ENCODE measurements at places on chromosomes 3 and 15. TPM values are rescaled to one million over a fixed set of nuclear protein-coding genes. Genes with fewer than 3 reads are reported as not detected.

- H3K36me3 ChIP-seq, result peaks cover 3% of the 10 kb centered on the region
- H3K27ac ChIP-seq, result no peak overlapping the region
- DNase-seq, result no peak
- peaks cover 26% of the 10 kb centered on the region for H3K4me1 ChIP-seq
Measured at GRCh38 chr15:49131403-49131802, 24.0 kb downstream of the COPS2 start.

DNA sequence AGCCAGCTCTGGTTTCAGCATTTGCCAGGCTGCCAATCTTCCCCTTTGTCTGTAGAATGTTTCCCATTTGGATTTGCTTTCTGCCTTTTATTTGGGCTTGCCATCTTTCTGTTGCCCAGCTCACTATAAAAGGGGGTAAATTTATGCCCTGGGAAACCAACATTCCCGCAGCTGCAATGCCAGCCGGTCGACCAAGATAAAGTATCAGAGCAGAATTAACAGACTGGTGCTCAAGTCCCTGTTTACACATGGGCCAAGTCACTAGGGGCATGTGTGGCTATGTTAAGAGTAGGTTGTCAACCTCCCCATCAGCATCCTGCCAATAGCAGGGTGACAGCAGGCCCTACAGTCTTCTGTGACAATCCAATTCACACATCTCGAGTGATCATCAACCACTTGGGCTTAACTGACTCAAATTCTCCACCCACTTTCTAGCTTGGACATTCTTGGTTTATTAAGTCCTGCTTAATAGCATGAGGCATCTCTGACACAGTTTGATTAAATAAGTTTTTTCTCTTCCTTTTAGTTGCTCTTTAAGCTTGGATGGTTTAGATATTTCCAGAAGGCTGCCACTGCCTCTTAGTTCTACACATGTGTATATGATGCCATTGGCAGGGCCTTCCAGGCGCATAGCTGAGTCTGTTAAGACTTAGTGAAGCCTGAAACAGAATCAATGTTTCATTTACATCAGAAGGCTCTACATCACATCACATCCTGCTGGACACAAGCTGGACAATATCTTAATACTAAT lies 24.1 kb upstream of the VEPH1 start:
- no peaks in the 10 kb centered on the region for H3K27me3 ChIP-seq
- H3K4me3 ChIP-seq, result no peak overlapping the region
- H3K4me1 ChIP-seq, result peaks cover 52% of the 10 kb centered on the region
- no peak for DNase-seq

GRCh38 chr15:54820811-54821210 lies 375.9 kb downstream of the RSL24D1 start:
- no peak for DNase-seq
- H3K27ac ChIP-seq, result no peak overlapping the region
- H3K27me3 ChIP-seq, result no peaks in the 10 kb centered on the region
- no peaks in the 10 kb centered on the region for H3K36me3 ChIP-seq
- H3K4me3 ChIP-seq, result no peak overlapping the region

DNA sequence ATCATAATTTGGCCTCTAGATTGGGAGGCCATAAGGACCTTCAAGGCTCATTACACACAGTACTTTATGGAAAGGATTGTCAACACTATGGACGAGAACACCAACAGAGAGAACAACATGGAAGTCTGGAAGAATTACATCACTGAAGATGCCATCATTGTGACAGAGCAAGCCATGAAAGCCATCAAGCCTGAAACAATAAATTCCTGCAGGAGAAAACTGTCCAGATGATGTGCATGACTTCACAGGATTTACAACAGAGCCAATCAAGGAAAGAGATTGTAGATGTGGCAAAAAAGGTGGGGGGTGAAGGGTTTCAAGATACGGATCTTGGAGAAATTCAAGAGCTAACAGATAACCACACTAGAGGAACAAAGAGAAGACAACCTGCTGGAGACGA lies 15.9 kb downstream of the IL17RB start:
- no peaks in the 10 kb centered on the region for H3K27me3 ChIP-seq
- H3K27ac ChIP-seq, result no peak overlapping the region
- no peaks in the 10 kb centered on the region for H3K4me1 ChIP-seq
- DNase-seq, result no peak

- H3K36me3 ChIP-seq, result no peaks in the 10 kb centered on the region
- peaks cover 3% of the 10 kb centered on the region for H3K27me3 ChIP-seq
- H3K27ac ChIP-seq, result no peak overlapping the region
- DNase-seq, result no peak
- H3K4me3 ChIP-seq, result no peak overlapping the region
Measured at GRCh38 chr3:124360155-124360554, 368.2 kb upstream of the ROPN1 start.

- H3K4me3 ChIP-seq, result no peak overlapping the region
- H3K36me3 ChIP-seq, result no peaks in the 10 kb centered on the region
- DNase-seq, result no peak
- H3K27ac ChIP-seq, result no peak overlapping the region
- no peaks in the 10 kb centered on the region for H3K27me3 ChIP-seq
Measured at GRCh38 chr3:150384296-150385212, 23.5 kb upstream of the TSC22D2 start.

DNA sequence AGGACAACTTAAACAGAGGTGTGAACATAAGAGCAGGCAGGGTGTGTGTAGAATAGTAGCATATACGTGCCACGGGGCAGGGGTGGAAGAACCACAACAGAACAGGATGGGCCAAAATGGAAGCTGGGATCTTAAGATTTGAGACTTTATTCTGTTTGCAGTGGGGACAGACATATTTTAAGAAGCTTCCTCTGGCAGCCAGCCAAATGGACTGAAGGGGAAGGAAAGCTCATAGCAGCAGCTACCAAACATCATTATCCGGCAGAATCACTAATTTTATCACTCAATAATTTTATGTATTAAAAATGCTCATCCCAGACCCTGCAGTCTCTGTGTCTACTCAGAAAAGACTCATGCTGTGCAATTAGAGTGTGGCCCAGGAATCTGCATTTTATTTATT lies 130.9 kb upstream of the CTDSPL start:
- DNase-seq, result no peak
- peaks cover 8% of the 10 kb centered on the region for H3K27me3 ChIP-seq
- no peak overlapping the region for H3K4me3 ChIP-seq
- H3K27ac ChIP-seq, result no peak overlapping the region
- no peaks in the 10 kb centered on the region for H3K36me3 ChIP-seq
- H3K4me1 ChIP-seq, result peaks cover 2% of the 10 kb centered on the region

- H3K4me1 ChIP-seq, result no peaks in the 10 kb centered on the region
- no peak overlapping the region for H3K27ac ChIP-seq
- H3K27me3 ChIP-seq, result no peaks in the 10 kb centered on the region
Measured at GRCh38 chr3:97259263-97259662, 444.9 kb downstream of the EPHA6 start.

- no peaks in the 10 kb centered on the region for H3K36me3 ChIP-seq
- H3K27me3 ChIP-seq, result peaks cover 4% of the 10 kb centered on the region
- DNase-seq, result no peak
Measured at GRCh38 chr3:196218155-196218712, 1.9 kb downstream of the SLC51A start.

GRCh38 chr3:172622916-172623700 lies 87.8 kb downstream of the NCEH1 start:
- H3K36me3 ChIP-seq, result no peaks in the 10 kb centered on the region
- peak; percentile 88 for DNase-seq
- H3K4me3 ChIP-seq, result peak overlapping the region; percentile 26
- H3K27me3 ChIP-seq, result no peaks in the 10 kb centered on the region
- peak overlapping the region; percentile 42 for H3K27ac ChIP-seq

- peaks cover 14% of the 10 kb centered on the region for H3K4me1 ChIP-seq
- H3K27ac ChIP-seq, result peak overlapping the region; percentile 47
- DNase-seq, result peak; percentile 39
- H3K27me3 ChIP-seq, result no peaks in the 10 kb centered on the region
- no peak overlapping the region for H3K4me3 ChIP-seq
Measured at GRCh38 chr3:105401691-105402149, 35.0 kb downstream of the ALCAM start.

- no peaks in the 10 kb centered on the region for H3K36me3 ChIP-seq
- H3K27me3 ChIP-seq, result no peaks in the 10 kb centered on the region
- DNase-seq, result no peak
- no peak overlapping the region for H3K27ac ChIP-seq
- peaks cover 19% of the 10 kb centered on the region for H3K4me1 ChIP-seq
- H3K4me3 ChIP-seq, result no peak overlapping the region
Measured at GRCh38 chr3:120421926-120422325, 28.9 kb downstream of the FSTL1 start.

GRCh38 chr3:116056280-116056679 lies 389.0 kb downstream of the LSAMP start:
- no peaks in the 10 kb centered on the region for H3K27me3 ChIP-seq
- no peak overlapping the region for H3K4me3 ChIP-seq
- no peaks in the 10 kb centered on the region for H3K36me3 ChIP-seq
- peaks cover 4% of the 10 kb centered on the region for H3K4me1 ChIP-seq
- no peak overlapping the region for H3K27ac ChIP-seq

GRCh38 chr3:58048301-58048700 lies 40.1 kb downstream of the FLNB start:
- no peaks in the 10 kb centered on the region for H3K27me3 ChIP-seq
- H3K27ac ChIP-seq, result peak overlapping the region; percentile 98
- peak; percentile 93 for DNase-seq

DNA sequence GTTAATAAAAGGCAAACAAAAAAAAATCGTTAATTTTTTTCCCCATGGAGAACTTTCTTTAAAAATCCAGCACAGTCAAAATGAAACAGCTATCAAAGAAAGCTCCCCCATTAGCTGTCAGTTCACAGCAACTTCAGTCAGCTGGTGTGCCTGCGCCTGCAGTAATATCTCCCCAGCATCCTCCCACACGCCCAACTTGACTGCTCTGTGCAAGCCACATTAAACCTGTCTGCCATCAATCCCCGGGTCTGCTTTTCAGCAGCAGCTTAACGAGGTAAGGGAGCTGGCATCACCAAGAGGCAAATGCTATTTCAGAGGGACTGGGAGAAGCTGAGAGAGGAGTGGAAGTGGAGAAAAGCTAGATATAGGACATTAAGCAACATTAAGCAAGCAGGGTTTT lies 337.5 kb downstream of the GAP43 start:
- no peaks in the 10 kb centered on the region for H3K27me3 ChIP-seq
- no peaks in the 10 kb centered on the region for H3K36me3 ChIP-seq
- H3K4me3 ChIP-seq, result no peak overlapping the region

DNA sequence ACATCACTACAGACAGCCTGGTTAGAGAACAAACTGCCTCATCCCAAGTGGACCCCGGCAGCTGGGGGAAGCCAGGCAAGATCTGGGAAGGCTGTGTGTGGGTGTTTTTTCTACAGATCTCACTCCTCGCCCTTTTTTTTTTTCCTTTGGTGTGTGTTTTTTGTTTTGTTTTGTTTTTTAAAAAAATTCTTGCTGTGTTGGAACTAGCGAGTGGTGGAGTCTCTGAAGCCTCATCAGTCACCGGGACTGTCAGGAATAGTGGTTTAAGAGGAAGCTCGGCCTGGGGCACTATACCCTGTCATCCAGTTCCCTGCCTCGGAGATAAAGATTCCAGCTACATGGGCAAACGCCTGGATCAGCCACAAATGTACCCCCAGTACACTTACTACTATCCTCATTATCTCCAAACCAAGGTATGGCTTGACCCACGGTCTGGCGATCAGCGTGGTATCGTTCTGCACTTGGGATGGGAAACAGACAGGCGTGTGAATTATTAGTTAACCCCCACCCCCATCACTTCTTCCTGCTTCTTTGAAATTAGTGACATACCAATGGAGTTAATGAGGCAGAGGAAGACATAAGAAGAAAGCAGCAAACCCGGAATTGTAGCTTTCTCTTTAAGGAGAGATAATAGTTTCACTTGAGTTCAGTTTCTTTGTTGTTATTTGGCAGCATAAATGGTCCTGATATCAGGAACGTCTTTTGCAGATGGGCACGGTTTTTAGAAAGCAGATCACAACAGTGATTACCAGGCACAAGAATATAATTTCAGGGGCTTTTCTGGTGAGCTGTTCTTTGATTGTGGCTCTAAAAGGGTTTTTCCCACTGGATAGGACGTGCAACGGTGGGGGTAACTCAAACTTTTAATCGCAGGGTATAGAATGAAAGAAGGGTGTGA lies 722 bp downstream of the RBMS3 start:
- peaks cover 42% of the 10 kb centered on the region for H3K4me1 ChIP-seq
- no peaks in the 10 kb centered on the region for H3K36me3 ChIP-seq
- DNase-seq, result peak; percentile 72
- H3K27ac ChIP-seq, result peak overlapping the region; percentile 97
- H3K27me3 ChIP-seq, result no peaks in the 10 kb centered on the region
- peak overlapping the region; percentile 77 for H3K4me3 ChIP-seq

GRCh38 chr15:39465843-39466749 lies 114.8 kb upstream of the THBS1 start:
- no peak overlapping the region for H3K4me3 ChIP-seq
- no peaks in the 10 kb centered on the region for H3K27me3 ChIP-seq
- H3K4me1 ChIP-seq, result peaks cover 35% of the 10 kb centered on the region
- no peak for DNase-seq
- no peaks in the 10 kb centered on the region for H3K36me3 ChIP-seq

Gene EDC3
- 56.5 TPM for total RNA-seq

Gene DPPA2
- total RNA-seq, result not detected

Gene UTS2B
- total RNA-seq, result 1.1 TPM

Gene ADGRG7
- not detected for total RNA-seq

Gene PATL2
- not detected for total RNA-seq

Data from endothelial cell of umbilical vein (primary cell).